ENCODE measurements at places on chromosomes 11 and 22. TPM values are rescaled to one million over a fixed set of nuclear protein-coding genes. Genes with fewer than 3 reads are reported as not detected.

MRPL40 gene
- 13.9 TPM for total RNA-seq

OR2AG1 gene
- not detected for total RNA-seq

OR4P4 gene
- total RNA-seq, result not detected

ZNF215 gene
- total RNA-seq, result 1.6 TPM

SMIM38 gene
- 0.69 TPM for total RNA-seq

ARHGAP20 gene
- 7.6 TPM for total RNA-seq

MRGPRX4 gene
- not detected for total RNA-seq

EHD1 gene
- 27.1 TPM for total RNA-seq

MS4A6E gene
- not detected for total RNA-seq
